ENCODE measurements at places on chromosomes 7 and 10.

DNA sequence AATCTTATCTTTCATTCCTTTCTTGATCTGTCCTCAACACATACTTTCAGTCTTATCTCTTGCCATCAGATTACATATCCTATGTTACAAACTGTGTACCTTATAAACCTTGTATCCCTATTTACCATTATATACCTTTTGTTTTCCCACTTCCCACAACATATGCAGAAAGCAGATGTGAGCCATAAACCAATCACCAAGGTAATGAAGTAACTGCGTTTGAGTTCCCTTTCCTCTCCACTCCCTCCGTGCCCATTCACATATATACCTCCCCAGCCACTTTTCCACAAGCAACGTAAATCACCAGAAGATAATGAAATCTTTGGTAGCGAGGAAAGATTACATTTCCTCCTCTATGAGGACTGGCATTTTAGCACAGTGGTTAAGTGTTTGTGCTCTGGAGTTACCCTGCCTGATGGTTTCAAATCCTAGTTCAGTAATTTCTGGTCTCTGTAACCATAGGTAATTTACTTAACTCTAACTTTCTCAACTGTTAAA is 55.5 kb upstream of the PHF14 start:
- ATAC-seq, result no peak

DNA sequence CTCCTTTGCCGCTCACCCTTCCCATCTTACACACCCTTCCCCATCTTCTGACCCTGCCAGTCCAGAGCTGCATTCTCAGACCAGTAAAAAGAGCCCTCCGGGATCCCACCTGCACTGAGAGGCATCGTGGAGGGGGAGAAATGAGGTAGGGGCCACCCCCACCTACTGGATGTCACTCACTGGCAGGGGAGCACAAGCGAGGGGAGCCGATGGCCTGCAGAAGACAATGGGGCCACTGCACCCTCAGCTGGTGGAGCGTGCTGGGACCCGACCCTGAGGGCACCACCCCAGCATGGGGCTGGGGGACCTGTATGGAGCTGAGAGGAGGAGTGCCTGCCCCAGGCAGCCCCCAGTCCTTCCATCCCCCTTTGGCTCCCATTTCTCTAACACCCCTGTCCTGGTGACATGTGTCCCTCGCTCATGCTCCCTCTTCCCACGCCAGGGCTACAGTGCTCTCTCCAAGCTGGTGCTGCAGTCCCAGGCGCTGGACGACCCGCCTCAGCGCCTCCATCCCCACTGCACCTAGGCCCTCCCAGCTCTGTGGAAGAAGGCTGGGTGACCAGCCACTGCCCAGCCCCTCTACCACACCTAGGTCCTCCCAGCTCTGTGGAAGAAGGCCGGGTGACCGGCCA is 49.8 kb downstream of the RASGEF1A start:
- ATAC-seq, result no peak

DNA sequence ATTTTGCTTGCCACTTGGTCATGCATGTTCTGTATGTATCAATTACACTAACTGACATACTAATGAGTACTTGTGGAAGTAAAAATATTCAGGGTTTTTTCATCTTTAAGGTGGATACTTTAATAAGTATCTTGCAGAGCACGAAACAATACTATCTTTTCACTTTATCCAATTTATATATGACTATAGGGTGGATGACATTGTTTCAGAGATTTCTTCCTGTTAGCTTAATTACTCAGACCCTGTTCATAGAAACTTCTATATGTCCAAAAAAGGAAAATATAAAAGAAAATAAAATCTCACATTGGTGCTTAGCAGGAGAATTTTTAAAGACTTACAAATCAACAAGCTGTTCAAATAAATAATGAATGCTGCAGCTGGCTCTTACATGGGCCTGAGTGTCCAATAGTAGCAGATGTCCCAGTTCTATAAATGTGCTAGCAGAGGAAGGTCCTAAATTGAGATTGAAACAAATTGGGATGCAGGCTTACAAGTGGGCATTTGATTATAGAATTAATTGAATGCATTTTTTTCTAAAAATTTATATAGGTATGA is 91.5 kb upstream of the THSD7A start:
- no peak for ATAC-seq

DNA sequence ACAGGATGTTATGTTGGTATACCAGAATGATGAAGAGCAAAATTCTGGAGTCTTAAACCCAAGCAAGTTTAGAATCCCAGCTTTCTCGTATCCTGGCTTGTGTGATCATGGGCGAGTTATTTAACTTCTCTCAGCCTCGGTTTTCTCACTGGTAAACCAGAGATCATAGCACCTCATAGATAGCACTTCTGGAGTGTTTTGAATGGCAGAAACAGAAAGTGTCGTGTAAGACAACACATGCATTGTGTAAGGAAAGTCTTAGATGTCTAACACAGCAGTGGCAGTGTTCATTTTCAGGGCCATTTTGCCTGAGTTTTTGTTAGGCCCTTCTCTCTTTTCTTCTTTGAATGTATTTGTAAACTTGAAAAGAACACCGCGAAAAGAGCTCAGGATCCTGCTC is 465.1 kb downstream of the AUTS2 start:
- ATAC-seq, result no peak

- ATAC-seq, result no peak
Observed at GRCh38 chr7:13839063-13839462, 150.4 kb downstream of the ETV1 start.

GRCh38 chr10:70738006-70738760 is 47.0 kb downstream of the TBATA start:
- no peak for ATAC-seq

GRCh38 chr10:76141376-76141775 is 710.0 kb downstream of the LRMDA start:
- ATAC-seq, result no peak

DNA sequence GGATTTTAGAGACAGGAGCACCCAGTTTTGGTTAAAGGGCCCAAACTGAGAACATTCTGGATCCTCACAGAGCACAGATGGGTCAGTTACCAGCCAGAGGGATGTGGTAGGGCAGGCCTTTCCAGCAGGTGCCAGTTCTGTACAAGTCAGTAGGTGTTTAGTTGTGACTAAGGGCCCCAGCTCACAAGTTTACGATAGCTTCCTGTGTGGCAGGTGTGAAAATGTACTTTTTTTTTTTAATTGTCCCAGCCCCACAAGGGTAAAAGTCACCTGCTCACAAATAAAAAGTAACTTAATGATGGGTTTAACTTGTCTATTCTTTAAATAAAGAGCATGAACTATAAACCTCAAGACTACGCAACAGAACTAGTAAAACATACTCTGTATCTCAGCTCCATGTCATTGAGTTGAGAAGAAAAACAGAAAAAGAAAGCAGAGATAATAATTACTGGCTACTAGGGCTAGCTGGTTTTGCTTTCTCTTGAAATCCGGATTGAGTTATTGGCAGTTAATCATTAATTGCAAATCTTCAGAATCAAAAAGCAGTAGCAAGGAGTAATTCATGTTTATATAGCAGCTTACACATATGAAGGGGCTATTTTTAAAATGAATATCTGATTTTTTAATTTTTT is 15.4 kb downstream of the NFE2L3 start:
- ATAC-seq, result peak; percentile 90

DNA sequence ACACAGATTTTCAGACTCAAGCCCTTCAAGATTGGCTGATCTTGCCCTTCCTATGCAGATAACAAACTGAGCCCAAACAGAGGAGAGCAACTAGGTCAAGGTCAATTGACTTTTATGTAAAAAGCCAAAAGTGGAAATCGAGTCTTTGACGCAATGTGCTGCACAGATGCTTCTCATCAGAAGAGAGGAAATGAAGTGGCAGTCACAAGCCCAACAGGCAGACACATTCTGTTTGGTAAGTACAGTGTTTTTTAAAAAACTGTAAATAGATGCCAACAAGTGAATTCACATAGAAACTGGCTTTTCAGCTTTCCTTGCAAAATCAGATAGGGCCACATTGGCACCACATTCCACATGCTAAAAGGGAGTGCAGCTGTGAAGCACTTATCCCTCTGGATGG is 606.6 kb downstream of the KCNMA1 start:
- no peak for ATAC-seq

DNA sequence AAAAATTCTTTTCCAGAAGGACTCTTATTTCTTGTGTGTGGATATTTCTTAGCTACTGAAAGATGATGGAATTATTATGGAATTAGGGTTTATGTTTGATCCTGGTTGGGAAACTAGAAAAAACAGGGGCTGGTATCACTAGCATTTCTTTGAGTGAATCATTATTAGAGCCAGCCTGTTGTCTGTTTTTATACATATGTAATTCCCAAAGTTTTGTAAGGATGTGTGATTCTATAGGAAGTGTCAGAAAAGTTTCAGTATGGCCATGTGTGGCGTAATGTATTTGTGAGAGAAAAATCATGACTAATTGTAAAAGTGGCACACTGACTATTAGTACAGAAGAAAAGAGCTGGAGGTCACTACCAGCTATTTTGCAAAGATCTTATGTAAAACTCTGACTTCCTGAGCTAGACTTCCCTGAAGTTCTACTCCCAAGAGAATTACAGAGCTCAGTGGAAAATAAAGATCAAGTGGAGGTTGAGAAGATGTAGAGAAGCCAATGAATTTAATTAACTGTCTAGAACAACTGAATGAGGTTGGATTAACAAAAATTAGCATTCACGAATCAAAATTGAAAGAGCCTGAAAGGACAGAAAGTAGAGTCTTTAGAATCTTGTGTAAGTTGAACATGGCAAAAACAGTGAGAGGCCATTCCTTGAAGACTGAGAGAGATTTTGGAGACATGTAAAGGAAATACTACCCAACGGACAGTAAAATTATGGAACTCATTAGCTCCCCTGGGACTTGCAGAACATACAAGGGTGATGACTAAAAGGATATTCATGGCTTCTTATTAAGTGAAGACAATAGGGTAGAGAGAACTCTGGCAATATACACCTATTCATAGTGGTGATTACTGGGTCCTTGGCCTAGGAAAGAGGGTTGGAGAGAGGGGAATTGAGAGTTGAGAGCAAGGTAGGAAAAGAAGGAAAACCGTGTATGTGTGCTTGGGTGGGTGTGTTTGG is 12.5 kb downstream of the ZNF365 start:
- no peak for ATAC-seq

- no peak for ATAC-seq
Observed at GRCh38 chr10:13887761-13888160, 301.0 kb downstream of the PRPF18 start.
